ENCODE measurements at places on chromosomes 12 and 14.

DNA sequence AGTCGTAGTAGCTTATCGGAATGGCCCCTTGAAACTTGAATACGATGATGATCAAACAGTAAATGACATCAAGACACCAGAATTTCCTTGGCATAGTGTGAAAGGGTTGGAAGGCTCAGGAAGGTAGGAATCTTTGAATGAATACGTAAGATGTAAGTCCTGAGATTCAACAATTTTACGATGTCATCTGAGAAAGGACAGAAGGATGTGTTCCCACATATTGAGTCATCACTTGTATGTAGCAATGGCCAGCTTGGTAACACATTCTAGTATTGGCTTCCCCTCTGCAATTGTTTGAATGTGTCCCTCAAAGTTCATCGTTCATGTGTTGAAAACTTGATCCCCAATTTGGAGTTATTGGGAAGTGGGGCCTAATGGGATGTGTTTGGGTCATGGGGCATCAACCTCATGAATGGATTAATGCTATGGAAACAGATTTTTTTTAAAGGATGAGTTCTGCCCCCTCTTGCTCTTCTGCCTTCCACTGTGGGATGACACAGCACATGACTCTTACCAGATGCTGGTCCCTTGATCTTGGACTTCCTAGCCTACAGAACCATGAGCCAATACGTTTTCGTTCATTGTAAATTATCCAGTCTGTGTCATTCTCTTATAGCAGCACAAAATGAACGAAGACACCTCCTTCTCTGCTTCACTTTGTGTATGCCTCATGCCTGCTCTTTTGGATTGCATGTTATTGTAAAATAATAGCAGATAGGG lies 284.6 kb downstream of the BCAT1 start:
- no peak for DNase-seq

- no peak for DNase-seq
Observed at GRCh38 chr12:52496590-52497071, 3.6 kb upstream of the KRT6A start.

DNA sequence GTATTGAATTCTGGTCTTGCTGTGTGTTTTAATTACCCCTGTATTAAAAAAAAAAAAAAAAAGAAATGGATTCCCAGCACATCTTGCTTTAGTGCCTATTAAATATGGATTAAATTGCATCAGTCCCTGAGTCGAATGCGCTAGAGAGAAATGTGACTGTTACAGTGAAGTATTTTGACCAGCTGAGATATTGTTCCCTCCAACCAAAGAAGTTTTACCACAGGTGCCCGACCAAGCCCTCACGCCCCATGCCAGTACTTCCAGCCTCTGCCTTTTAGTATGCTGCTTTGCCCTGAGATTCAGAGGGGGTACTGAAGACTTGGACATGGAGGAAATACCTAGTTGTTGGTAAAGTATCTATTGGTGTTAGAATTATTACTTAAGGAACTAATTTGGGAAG lies 159.7 kb downstream of the TTLL5 start:
- DNase-seq, result no peak

DNA sequence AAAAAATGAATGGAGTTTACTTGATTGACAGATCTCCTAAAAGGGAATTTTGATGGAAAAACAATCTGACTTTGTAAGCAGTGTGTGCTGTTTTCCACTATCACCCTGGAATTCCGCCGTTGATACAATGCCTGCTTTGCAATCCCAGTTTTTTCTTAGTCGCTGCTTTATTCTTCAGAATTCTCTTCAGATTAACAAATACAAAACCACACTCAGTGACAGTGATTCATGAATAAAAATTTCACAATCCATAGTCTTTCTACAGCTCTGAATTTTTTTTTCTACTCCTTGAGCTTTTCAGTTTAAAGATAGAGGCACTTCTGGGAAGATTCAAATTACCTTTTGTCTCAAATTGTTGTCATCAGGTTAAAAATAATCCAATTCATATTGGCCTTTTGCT lies 44.6 kb upstream of the KITLG start:
- DNase-seq, result no peak

DNA sequence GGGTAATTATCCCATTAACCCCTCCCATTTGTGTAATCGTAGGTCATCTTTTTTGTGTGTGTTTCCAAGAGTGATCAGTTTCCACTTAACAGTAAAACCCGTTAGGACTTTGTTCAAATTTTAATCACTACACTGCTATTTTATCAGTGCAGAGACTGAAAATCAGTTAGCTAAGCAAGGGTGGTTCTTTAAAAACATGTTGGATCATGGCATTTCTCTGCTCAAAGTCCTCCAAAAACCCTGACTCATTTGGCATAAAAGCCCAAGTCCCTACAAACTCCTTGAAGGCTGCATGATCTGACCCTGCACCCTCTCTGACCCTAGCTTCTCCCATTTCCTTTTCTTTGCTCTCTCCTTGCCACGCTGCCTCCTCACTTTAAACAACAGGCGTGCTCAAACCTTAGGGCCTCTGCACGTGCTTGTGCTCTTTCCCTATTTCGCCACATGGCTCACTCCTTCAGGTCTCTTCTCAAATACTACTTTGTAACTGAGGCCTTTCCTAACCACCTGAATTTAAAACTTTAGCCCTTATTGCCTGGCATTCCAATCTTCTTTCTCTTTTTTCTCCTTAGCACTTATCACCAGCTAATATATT lies 13.2 kb upstream of the OVCH1 start:
- DNase-seq, result no peak

DNA sequence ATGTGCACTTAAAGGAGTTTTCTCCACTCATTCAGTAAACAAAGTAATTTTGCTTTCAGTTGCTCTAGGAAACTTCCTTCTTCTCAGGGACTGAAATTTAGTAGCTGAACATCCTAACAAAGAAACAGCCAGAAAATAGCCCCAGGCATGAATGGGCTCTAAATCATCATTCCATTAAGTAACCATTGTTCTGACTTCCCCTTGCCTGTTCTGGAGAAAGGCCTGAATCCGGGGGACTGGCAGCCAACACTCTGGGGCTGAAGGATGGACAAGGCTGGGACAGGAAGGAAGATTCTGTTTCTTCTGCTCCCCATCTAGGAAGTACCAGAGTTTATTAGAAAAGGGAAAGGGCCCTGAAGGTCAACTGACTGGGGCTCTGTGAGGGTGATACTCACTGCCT lies 104.5 kb downstream of the ESRRB start:
- no peak for DNase-seq

DNA sequence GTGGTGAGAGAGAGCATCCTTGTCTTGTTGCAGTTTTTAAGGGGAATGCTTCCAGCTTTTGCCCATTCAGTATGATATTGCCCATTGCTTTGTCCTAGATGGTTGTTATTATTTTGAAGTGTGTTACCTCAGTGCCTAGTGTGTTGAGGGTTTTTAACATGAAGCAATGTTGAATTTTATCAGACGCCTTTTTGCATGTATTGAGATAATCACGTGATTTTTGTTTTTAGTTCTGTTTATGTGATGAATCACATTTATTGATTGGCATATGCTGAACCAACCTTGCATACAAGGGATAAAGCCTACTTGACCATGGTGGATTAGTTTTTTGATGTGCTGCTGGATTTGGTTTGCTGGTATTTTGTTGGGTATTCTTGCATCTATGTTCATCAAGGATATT lies 302.3 kb upstream of the G2E3 start:
- no peak for DNase-seq

GRCh38 chr14:66403183-66403582 lies 83.0 kb upstream of the CCDC196 start:
- no peak for DNase-seq

DNA sequence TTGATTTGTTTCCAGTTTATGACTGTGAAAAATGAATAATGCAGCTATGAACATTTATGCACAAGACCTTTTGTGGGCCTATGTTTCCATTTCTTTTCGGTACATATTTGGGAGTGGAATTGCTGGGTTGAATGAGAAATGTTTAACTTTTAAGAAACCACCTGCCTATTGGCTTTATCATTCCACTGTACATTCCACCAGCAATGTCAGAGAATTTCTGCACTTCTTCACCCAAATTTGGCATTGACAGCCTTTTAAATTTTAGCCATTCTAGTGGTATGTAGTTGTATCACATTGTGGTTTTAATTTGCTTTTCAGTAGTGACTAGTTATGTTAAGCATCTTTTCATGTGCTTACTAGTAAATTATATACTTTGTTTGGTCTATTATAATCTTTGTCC lies 317.0 kb upstream of the TMTC1 start:
- no peak for DNase-seq

All from activated effector memory CD4-positive, alpha-beta T cell treated with Interleukin-2 at 50 U/mL for 16 hours (primary cell).